ENCODE measurements at places on chromosomes 7 and 10.

GRCh38 chr10:88114368-88114767 is 250.9 kb downstream of the PTEN start:
- no peak for DNase-seq

- no peak for DNase-seq
Observed at GRCh38 chr10:122347170-122347841, 27.2 kb upstream of the PLEKHA1 start.

- DNase-seq: no peak
Observed at GRCh38 chr10:8054244-8054493, 319 bp upstream of the GATA3 start.

- no peak for DNase-seq
Observed at GRCh38 chr10:62662486-62662885, 142.0 kb upstream of the ADO start.

GRCh38 chr10:10807106-10807505 is 210.6 kb upstream of the CELF2 start:
- DNase-seq: no peak

GRCh38 chr10:96626795-96627194 is 40.0 kb upstream of the TM9SF3 start:
- DNase-seq: no peak

DNA sequence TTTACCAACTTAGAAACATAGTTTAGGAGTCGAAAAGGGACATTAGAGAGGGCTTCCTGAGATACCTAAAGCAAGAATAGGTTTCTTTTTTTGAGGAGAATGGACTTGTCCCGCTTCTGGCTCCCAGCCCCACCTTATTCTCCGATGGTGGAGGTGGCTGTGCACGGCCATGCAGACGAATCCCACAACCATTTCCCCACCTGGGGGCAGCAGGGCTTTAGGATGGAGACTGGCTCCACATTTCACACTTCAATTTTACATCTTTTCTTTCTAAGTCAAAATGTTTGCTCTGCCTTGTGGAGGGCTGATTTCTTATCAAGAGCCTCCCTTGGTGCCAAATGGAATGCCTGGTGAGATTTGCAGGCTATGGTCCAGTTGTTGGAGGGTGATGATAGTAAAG is 118.5 kb downstream of the GLRX3 start:
- no peak for DNase-seq

DNA sequence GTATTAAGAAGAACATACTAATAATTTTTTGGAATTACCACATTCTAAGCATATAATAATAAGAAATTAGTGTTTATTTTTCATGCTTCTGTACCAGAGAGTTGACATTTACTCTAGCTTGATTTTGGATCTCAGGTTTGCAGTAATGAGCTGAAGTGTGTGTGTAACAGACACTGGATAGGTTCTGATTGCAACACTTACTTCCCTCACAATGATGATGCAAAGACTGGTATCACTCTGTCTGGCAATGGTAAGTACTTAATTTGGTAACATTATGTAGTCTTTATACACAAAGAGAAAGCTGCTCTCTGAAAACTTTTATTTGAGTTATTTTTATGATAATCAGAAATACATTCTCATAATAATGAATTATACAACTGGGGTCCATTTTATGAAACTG is 54.1 kb downstream of the SRI start:
- DNase-seq: no peak

DNA sequence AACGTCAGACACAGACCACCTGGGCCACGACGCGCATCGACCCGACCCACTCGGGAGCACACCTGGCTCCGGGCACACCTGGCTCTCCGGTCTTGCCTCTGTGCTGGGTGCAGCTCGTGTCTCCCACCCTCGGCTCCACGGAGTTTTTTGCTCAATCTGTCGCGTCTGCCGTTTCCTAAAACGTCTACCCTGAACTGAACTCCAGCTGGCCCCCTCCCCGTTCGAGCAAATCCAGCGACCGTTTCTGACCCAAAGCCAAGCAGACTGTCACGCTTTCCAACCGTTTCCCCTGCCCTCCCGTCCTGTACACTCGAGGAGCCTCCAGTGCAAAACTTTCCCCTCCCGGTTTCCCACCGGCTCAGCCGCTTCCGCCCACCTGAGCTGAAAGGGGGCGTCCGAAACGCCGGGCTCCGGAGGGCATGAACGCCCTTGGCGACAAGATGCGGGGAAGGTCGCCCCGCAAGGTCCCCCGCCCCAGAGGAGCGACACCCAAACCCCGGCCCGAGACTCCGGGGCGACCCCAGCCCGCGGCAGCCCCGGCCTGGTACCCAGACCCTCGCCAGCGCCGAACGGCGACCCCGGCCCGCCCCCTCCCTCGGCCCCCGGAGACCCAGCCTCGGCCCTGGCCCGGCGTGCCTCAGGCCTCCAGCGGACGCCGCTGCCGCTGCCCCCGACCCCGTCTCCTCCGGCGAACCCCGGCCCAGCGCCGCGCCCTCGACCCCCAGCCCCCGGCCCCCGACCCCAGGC is 557 bp downstream of the CYTH3 start:
- DNase-seq: no peak

DNA sequence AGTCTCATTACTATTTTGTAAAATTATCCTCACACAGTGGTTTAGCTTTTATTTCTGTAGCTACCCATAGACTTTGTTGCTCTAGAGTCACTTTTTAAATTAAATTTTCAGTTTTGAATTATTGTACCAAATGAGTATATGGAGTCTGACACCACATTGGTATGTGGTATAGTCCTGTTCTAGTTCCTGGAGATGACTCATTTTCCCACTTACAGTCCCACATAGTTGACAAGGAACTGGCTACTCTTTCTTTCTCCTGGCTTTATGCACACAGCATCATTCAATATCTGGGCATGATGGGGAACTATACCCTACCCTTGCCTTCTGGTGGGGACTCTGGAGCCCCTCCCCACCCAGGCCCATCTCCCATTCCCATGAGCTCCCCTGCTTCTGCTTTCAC is 92.6 kb upstream of the RAB11FIP2 start:
- DNase-seq: no peak

GRCh38 chr10:97018251-97019212 is 167.2 kb downstream of the SLIT1 start:
- DNase-seq: no peak

DNA sequence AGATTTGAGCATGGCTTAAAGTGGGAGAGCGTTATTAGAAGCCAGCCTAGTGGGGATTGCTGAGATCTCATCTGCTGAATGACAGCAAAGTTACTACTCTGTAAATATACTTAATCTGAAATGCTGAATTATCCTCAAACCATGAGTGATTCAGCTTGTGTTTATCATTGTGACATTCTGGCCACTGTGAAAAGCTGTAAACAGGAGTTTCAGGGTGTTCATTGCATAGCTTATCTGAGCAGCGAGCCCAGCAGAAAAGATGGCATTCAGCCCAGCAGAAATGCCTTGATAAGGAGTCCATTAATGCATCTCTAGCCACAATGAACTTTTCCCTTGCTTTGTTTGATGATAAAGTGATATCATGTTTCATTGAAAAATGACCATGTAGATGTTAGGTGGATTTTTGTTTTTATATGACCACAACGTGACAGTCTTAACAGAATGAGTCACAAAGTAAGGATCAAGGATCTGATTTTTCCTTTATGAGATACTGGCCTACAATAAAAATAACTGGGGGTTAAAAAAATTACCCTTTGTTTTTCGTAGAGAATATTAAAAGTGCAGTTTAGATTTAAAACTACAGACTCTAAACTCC is 7.8 kb downstream of the TES start:
- no peak for DNase-seq

GRCh38 chr10:49180444-49180860 is 7.7 kb downstream of the TMEM273 start:
- DNase-seq: no peak

DNA sequence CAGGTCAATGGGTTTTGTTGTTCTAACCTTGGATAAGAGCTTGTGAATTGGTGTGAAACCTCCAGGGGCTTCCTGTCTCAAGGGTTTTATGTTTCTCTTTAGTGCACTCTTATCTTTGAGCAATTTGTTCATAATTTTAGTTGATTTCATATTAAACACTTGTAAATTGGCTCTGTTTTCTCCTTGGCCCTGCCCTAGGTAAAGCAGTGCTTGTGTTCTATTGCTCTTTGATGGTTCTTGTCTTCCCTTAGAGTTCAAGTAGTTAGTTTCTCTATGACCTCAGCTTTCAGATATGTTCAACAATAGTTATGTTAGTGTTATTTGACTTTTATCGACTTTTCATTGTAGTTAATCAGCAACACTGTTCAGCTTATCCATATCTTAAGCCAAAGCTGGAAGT is 566.4 kb upstream of the POT1 start:
- DNase-seq: no peak

GRCh38 chr10:59741583-59741982 is 11.7 kb downstream of the MRLN start:
- DNase-seq: no peak

GRCh38 chr7:70712942-70713341 is 419.0 kb upstream of the GALNT17 start:
- no peak for DNase-seq

GRCh38 chr7:138934861-138935260 is 46.3 kb downstream of the KIAA1549 start:
- no peak for DNase-seq

DNA sequence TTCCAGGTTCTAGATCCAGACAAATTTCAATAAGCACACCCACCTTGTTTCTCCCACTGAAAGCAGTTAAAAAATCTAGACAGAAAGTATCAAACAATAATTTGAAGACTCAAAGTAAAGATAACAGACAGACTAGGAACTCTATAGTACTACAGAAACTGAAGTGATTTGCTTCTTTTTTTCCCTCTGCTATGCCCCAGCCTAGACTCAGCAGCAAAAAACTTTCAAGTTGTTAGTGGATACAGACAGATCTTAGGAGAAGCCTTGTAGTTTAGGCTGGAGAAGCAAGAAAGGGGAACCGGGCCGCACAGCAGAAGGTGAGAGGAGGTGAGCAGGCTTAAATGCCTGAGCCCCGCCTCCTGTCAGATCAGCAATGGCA is 65.1 kb downstream of the IGF2BP3 start:
- DNase-seq: no peak

DNA sequence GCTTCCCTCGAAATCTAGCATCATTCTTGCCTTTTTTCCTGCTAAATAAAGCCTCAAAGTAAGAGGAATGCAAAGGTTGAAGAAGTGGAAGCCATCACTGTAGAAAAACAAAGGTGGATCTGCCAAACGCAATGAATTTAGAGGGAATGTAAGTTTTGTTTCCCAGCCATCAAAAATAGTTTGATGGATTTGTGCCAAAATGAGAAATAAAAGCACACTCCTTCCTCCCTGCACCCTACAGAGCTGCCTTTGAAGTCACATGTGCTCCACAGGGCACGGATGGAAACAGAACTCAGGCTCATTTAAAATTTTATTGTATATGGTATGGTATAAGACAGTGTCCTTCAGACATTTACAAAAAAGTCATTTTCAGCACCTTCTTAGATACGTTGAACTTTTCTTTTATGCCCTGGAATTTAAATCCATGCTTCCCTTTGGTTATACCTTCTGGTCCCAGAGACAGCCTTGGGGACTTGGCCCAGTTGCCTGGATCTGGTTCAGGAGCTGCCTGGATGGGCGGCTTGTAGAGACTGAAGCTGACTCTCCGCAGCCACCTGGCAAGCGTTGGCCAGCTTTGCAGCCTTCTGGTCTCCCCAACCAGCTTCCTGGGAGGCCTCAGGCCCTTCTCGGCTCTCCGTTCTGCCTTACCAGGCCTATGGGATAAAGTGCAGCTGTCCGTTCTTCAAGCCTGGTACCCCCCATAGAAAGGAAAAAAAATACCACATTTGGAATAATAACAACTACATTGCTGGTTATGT is 228.5 kb upstream of the NEBL start:
- DNase-seq: no peak

GRCh38 chr7:29471444-29472138 is 92.0 kb upstream of the PRR15 start:
- no peak for DNase-seq

DNA sequence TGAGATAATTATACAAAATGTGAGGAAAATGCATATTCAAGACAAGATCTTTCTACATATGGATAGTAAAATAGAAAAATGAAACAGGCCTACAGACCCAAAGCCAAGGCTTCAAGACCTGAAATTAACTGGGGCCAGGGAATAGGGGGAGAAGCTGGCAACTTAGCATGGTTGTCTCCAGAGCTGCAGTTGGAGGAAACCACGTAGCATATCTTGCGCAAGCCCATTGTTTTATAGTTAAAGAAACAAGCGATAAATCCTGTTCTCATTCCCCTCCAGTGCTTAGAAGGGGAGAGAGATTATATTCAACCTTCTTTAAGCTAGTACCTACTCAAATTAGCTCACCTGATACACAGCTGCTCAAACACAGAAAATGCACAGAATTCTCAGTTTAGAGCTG is 197.1 kb downstream of the SORCS1 start:
- no peak for DNase-seq

- DNase-seq: no peak
Observed at GRCh38 chr7:19368491-19368925, 223.3 kb upstream of the FERD3L start.

GRCh38 chr7:33674804-33675411 is 230.4 kb upstream of the BMPER start:
- DNase-seq: no peak

GRCh38 chr7:143900230-143900766 is 1.7 kb downstream of the TCAF1 start:
- no peak for DNase-seq

DNA sequence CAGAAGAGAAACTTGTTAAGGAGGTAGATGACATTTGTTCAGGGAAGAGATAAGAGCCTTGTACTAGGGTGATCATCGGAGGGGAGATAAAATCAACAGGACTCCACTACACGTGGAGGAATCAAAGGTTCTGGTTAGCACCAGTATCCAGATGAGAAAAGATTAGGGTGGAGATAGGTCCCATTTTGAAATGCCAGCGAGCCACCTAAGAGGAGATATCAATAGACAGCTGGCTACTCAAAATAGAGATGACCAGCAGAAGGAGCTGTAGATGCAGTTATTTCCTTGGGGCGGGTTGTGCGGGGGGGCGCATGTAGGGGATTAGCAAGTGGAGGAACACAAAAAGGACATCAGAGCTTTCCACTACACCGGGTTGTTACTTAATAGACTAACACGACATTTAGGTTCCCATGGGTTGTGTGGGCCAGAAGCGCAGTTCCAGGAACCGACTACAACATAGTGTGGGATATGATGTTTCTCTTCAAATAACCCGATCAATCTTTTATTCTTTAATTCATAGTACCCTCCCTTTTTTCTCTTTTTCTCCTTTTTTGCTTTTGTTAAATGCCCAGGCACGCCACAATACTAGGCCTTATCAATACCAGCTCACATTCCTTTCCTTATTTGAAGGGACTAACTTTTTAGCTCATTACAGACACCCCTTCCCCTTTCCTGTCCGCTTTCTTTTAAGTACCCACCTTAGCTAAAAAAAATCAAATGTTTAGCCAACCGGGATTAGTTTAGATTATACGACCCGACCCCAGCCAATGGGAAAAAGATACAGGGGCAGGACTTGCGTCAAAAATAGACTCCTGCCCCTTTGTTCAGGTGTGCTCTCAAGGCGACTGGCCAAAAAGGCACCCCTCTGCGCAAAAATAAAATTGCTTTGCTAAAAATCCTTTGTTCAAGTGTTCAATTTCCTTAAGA is 2.0 kb upstream of the KIF11 start:
- DNase-seq: no peak

- DNase-seq: no peak
Observed at GRCh38 chr10:43605850-43606322, 352 bp upstream of the ZNF485 start.

GRCh38 chr7:117157241-117158209 is 165.3 kb downstream of the WNT2 start:
- DNase-seq: no peak

- DNase-seq: no peak
Observed at GRCh38 chr7:122166275-122166674, 22.2 kb upstream of the AASS start.

- DNase-seq: peak; percentile 37
Observed at GRCh38 chr7:92447345-92448204, at the start of gene GATAD1. Gene GATAD1 (plus strand): TSS chr7:92447482. CDS start chr7:92447730, 248 bp downstream.

Data from activated naive CD4-positive, alpha-beta T cell (primary cell).